ENCODE measurements at places on chromosomes 1 and 21.

DNA sequence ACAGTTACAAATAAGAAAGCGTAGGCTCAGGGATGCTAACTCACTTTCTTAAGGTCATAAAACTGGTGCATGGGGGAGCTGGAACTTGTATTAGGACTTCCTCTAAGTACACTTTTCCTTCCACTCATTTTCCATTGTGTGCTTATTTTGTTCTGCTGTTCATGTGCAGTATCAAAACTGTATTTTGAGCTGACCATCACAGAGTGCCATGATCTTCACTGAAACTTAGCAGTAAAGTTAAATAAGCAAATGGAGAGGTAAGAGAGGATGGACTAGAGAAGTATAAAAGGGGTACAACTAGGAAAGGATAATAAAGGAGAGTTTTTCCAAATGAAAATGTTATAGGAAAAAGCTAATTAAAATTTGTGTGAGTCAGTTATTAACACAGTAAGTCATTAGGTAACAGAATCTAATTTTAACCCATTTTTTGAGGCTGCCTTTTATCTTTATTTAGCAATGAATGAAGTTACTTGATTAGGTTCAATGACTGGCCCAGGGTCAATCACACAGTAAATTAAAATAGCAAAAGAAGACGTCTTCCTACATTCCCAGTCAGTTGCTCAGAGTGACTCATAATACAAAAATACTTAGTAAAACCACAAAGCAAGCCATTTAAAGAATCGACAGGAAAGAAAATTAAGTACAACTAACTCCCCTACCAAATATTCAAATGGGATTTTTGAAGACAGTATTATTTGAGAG, 165.8 kb upstream of the C1orf105 start:
- DNase-seq: peak; percentile 96

DNA sequence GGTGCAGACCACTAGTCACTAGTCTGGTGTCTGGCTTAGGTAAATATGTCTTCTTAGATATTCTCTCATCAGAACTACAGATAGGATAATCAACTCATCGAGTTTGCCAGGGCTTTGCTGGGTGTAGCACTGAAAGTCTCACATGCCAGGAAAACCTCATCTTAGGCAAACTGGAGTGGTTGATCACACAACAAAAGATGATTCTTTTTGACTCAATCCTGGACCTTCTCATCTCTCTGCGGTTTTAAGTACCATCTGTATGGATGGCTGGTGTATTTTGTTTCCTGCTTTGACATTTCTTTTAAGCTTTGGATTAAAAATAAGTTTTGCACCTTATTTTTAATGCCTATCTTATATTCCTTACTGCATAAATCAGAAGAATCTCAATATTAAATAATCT, 11.3 kb downstream of the GBP2 start:
- DNase-seq: no peak

GRCh38 chr1:204094313-204094729, 21.4 kb downstream of the SOX13 start:
- no peak for DNase-seq

GRCh38 chr1:26724926-26725325, 29.1 kb downstream of the ARID1A start:
- no peak for DNase-seq

- DNase-seq: no peak
Observed at GRCh38 chr1:246078888-246079252, 428.2 kb downstream of the SMYD3 start.

GRCh38 chr1:165468253-165468652, 23.3 kb upstream of the RXRG start:
- no peak for DNase-seq

DNA sequence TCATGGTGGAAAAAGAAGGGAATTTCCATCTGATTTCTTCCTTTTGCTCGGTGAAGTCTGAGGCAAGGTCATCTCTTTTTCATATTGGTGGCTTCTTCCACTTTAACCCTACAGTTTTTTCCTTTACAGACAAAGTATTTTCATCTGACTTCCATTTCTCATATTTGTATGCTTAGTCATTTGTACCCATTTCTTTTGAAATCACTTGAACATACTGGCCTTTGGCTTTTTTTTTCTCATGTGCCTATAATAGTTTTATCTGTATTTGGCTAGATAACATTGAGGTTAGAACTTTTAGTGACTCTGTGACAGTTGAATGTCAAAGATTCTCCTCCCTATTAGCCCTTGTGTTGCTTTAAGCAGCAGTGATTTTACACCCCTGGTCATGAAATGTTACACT, 27.7 kb downstream of the IL12RB2 start:
- DNase-seq: no peak

- DNase-seq: no peak
Observed at GRCh38 chr1:96080925-96081324, 640.7 kb upstream of the PTBP2 start.

- peak; percentile 93 for DNase-seq
Observed at GRCh38 chr1:71307451-71307850, 226.6 kb upstream of the ZRANB2 start.

GRCh38 chr1:30472526-30472925, 250.9 kb downstream of the MATN1 start:
- DNase-seq: no peak

GRCh38 chr1:148362626-148363438, 120.3 kb downstream of the PPIAL4G start:
- peak; percentile 36 for DNase-seq

- no peak for DNase-seq
Observed at GRCh38 chr1:22332795-22333499, 118.7 kb upstream of the ZBTB40 start.

GRCh38 chr1:6497215-6497866, 5.9 kb upstream of the PLEKHG5 start:
- peak; percentile 35 for DNase-seq

GRCh38 chr1:47766832-47767740, 230.1 kb downstream of the TRABD2B start:
- DNase-seq: no peak

- DNase-seq: no peak
Observed at GRCh38 chr1:60103186-60103585, 29.6 kb upstream of the C1orf87 start.

- DNase-seq: no peak
Observed at GRCh38 chr1:14294860-14295536, 303.5 kb upstream of the KAZN start.

GRCh38 chr1:189027512-189027911, 1450.2 kb downstream of the BRINP3 start:
- DNase-seq: no peak

DNA sequence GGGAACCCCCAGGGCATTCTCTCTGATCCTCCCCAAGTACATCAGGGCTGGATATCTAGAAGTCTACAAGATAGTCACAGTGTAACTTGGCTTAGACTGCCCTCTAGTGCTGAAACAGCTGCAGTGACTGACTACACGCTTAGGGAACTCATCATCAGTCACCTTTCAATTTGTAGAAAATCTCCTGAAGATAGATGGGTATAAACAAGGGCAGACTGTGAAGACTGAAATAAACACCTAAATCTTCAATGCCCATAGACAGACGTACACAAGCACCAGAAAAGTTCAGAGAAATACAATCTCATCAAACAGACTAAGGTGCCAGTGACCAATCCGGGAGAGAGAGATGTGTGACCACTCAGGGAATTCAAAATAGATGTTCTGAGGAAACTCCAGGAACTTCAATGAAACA, 46.6 kb downstream of the PACC1 start:
- DNase-seq: peak; percentile 65

- DNase-seq: no peak
Observed at GRCh38 chr1:59290193-59290949, 6.5 kb upstream of the FGGY start.

DNA sequence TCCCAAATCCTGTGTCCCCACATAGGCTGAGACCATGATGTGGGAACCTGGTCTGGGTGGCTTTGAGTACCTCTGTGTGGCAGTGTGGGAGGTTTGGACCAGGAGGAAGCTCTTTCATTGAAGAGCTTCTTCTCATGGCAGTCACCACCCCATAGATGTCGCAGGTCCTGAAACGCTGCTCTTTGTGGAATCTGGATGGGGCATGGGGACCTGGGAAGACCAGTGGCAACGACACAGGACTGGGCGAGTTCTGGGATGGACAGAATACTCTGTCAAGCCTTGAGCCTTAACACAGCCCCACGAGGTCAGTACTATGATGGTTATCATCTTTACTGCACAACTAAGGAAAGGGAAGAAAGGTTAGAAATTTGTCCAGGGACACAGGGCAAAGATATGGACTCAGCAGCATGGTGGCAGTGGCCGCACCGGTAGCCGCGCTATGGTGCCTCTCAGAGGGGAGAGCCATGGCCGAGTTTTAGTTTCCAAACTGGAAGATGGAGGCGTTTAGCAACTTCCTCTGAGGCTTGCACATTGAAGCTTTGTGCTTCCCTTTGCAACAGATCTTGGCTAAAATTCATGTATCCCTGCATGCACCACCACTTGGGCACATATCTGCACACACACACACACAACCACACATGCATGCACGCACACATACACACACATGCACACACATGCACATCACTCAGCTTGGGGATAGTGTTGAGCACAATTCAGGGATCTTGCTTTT, 117.7 kb upstream of the C1orf174 start:
- DNase-seq: no peak

DNA sequence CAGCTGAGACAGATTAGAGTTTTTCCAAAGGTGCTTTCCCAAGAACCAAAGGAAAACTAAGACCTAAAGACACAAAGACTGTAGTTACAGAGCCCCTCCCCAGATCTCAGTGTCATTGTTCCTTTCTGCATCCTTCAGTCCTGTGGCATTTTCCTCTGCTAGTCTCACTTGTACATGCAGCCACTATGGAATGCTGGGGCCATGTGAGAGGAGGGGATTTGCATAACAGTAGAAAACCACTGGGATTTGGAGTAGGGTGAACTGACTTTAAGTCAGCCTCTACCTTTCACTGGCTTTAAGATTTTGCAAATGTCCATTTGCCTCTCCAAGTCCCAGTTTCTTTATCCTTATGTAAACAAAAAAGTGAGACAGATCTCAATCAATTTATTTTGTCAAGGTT, 119.4 kb upstream of the F3 start:
- no peak for DNase-seq

DNA sequence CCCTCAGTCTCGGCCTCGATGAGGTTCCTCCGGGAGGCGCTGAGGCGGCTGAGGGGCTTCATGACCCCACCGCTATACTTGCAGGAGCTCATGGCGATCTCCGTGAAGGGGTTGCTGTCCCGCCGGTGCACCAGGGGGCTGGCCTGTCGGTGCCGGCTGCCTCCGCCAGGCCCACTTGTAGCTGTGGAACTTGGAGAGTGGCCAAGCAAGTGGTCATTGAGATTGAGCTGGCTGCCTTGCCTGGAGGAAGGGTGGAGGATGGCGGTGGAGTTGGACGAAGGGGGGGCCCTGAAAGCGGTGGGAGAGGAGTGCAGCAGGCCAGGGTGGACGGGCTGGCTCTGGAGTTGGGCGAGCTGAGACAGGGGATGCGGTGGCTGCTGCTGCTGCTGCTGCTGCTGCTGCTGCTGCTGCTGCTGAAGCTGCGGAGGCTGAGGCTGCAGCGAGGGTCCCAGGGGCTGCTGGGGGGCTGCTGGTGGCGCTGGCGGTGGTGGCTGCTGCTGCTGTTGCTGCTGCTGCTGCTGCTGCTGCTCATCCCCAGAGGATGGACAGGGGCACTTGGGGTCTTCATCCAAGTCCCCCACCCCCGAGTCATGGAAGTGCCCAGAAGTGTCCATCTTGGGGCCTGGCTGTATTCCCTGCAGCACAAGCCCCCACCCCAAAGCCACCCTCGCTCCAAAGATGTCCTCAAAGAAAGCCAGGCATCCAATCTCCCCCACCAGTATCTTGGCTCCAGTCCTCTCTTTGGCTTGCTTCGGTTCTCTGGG, 548 bp downstream of the KCNN3 start:
- peak; percentile 22 for DNase-seq

GRCh38 chr1:77594366-77595112, 87.9 kb downstream of the ZZZ3 start:
- DNase-seq: no peak

DNA sequence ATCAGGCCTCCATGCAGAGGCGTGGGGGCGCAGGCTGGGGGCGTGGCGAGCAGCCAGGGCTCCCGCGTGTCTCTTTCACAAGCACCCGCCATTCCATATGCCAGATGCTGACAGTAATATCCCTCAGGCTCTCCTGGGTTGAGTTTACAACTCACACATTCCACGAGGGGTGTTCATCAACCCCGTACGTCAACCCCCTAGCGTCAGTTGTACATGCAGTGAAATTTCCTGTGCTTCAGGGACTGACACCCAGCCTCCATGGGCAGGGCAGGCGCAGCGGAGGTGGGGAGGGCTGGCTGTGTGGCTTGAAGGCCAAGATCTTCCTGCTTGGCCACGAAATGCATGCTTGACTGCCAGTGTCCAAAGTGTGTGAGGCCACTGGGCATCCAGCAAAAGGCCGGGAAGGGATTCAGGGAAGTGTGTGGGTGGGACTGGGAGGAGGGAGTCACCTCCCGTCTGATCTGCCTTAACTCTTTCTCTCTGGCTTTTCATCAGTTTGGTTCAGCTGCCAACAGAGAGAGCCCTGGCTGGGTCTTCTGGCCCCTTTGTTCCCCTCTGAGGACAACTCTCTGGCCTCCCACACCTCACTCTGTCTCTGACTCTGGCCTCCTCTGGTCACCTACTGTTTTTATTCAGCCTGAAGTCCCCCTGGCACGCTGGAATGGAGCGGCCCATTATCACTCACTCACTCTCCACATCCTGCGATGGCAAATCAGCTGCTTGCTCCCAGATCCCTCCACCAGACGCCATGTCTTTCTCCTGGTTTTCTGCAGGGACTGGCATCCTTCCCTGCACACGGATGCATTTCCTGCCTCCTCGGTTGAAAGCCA, 33.8 kb downstream of the CLIC6 start:
- peak; percentile 86 for DNase-seq

GRCh38 chr1:229169399-229169798, 101.5 kb upstream of the RAB4A start:
- no peak for DNase-seq

GRCh38 chr1:96997717-96998116, 276.1 kb downstream of the PTBP2 start:
- DNase-seq: no peak

GRCh38 chr1:162627662-162628296, 4.5 kb upstream of the DDR2 start:
- DNase-seq: peak; percentile 47

GRCh38 chr1:204092632-204093420, 19.9 kb downstream of the SOX13 start:
- no peak for DNase-seq

- no peak for DNase-seq
Observed at GRCh38 chr1:92478393-92478792, 8.3 kb downstream of the GFI1 start.

GRCh38 chr1:151055581-151055980, 3.8 kb downstream of the CDC42SE1 start:
- no peak for DNase-seq

GRCh38 chr1:234932511-234933430, 195.9 kb downstream of the TOMM20 start:
- DNase-seq: no peak

DNA sequence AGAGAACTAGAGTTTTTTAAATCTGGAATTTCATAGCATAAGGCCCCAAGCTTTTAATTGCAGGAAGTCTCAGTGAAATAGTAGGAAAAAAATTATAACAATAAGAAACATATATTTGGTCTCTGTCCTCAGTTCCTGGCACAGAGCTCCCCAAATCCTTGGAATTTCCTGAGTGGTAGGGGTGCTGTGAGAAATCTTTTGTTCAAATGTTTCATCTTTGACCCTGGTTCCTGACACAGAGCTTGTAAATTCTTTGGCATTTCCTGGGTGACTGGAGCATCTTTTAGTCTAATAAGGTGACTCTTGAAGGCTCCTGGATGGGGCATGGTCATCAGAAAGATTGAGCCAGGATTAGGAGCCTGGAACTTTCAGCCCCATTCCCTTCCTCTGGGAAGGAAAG, 225.7 kb upstream of the AJAP1 start:
- DNase-seq: no peak

- no peak for DNase-seq
Observed at GRCh38 chr1:44949286-44949685, 37.1 kb downstream of the EIF2B3 start.
